ENCODE measurements at places on chromosomes 4 and X.

DNA sequence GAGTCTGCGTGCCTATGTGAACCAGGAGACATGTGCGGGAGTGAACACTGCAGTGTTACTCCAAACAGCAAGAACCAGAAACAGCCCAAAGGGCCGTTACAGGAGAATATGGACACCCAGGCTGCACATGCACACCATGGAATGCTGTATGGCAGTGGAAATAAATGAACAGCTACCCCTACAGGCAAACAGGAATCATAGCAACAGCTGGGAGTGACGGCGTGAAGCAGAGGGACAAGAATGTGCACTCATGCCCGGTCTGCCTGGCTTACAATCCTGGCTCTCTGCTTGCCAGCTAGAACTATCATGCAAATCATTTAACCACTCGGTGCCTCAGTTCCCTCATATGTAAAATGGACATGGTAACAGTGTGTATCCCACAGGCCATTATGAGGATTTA, 16.6 kb downstream of the GPKOW start:
- DNase-seq = no peak

GRCh38 chr4:128810331-128810870, 901 bp downstream of the JADE1 start:
- peak; percentile 41 for DNase-seq

DNA sequence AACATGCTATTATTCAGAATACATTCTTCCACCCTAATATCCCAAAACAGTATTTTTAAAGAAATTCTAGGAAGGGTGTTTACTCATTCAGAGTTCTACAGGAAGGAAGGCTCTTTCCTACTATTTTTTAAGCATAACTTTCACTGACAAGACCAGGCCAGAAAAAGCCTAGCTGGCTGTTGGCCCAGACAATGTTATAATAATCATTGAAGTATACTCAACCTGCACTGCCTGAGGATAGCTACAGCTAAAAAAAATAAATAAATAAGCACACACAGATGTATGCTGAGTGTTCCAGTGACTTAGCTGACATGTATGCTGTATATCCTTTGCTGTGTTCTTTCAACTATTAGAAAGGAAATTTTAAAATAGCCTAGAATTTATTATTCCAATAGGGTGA, 145.8 kb upstream of the SPRY1 start:
- no peak for DNase-seq

DNA sequence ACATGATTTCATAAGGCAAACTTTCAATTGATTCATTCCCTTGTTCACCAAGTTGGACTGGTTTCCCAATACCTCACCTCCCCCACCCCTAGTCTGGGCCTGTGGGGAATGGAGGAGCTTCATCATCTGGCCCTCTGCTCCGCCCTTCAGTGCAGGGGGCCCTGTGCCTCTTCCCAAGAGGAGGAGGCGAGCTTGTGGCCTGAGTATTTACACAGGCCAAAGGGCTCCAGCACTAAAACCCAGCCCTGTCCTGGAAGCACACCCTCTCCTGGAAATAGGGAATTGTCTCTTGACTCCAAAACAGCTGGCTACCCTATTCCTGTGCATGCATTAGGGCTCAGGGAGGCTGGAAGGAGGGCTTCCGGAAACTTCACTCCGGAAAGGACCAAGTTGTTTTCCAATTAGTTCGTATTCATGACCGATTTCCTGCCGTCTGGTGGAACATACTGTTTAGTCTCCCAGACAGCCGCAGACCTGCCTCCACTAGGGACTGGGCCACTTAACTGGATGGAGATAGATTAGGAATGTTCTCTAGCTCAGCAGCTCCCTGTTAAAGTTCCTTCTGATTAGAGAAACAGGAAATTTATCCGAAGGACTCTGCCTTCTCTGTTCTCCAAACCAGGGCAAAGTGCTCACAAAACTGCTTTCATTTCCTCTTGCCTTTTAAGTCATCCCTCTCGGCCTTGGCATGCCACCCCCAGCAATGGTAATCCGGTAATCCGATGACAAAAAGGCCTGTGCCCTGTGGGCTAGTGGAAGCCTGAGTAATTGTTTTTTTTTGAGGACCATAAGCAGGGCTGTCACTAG, 5.8 kb downstream of the SRPX2 start:
- DNase-seq = no peak

DNA sequence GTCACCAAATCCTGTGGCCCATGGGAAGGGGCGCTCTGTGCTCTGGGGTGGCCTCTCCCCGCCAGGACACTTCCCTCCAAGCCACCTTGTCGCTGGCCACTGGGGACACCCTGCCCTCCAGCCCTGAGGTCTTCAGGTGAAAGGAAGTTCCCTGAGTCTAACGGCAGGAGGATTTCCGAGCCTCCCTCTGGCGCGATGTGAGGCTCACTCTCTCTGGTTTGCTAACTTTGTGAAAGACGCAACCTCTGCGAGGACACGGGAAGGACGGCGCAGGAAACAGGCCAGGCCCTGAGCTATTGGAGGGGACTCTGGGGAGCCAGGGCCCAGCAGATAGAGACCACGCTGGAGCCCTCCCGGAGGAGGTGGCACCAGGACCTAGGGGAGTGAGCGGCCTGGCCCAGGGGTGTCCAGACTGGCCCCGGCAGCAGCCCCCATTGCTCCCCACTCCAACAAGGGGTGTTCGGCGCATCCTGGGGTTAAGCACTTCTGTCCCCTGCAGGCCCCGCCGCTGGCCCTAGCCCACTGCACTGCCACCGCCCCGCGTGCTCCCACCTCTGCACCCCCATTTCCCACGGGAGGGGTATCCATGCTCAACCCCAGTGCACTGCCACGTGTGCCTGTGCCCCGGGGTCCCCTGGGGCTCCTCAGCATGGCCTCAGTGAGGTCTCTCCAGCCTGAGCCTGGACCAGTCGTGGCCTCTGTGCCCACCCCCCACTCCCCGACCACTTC, 72.2 kb upstream of the MXD4 start:
- DNase-seq = no peak
